SW 1271 (cell line): ENCODE measurements at places on chromosomes 1 and 21.
A peak's percentile ranks its signal among the peaks of the same experiment; 100 is the strongest.

DNA sequence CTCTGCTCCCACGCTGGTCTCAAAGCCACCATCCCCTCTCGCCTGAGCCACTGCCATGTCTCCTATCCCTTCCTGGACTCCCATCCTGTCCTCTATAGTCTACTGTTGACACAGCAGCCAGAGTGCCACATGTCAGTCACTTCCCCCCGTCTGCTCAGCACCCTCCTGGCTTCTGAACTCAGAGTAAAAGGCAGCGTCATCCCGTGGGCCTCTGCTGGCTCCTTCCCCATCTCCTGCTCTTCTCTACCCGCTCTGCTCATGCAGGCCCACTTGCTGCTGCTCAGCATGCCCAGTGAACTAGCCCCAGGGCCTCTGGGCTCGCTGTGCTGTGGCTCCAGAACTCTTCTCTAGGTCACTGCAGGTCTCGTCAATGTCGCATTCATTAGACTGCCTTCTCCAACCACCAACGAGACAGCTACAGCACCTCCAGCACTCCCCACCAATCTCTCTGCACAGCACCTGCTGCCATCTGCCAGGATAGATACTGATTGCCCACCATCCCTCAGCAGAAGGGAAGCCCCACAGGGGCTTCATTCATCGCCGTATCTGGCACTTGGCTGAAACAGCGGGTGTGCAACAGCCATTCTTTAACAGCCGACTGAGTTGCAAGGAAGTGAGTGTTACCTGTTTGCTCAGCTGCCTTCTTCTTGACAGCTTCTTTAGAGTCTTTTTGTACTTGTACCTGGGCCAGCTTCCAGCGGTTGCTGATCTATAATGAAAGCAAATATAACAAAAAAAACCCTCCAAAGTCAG lies 11.8 kb upstream of the SRM start:
- DNase-seq: no peak

- DNase-seq: no peak
These were observed 71.4 kb downstream of the PRDM16 start for GRCh38 chr1:3140437-3140836.

DNA sequence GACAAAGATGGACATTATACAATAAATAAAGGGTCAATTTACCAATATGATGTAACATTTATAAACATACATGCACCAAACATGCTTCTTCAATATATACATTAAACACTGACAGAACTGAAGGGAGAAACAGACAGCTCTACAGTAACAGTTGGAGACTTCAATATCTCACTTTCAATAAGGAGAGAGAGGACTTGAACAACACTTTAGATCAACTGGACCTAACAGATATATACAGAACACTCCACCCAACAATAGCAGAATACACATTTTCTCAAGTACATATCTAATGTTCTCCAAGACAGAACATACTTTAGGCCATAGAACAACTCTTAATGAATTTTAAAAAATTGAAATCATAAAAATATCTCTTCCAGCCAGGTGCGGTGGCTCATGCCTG lies 50.6 kb upstream of the TTC39A start:
- no peak for DNase-seq

GRCh38 chr1:35894183-35894582 lies 11.2 kb downstream of the AGO1 start:
- no peak for DNase-seq

DNA sequence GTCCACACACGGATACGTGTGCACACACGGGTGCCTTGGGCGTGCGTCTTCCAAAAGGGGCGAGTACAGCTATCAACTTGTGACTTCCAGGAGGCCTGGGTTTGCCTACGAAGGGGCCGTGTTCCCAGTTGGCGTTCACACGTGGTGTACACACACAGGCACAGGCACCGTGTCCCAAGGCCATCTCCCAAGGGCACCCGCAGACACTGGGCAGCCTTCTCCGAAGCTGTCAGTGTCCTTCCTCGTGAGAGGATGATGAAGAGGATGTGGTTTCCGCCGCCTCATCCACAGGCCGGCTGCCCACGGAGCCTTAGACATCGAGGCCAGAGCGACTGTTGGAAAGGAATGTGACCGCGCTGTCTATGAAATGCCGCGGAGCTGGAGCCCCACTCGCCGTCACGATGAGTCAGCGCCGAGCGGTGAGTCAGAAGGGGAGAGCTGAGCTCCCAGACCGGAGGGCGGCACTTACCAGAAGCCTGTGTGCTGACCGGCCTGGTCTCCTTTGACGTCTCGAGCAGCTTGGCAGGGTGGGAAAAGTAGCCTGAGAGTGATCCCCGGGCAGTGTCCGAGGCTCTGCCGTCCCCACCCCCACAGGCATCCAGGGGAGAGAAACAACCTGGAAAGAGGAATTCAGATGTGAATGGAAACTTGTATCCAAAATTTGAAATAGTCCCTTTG lies 141.4 kb upstream of the ARHGEF16 start:
- peak; percentile 93 for DNase-seq

- DNase-seq: peak; percentile 27
These were observed 884 bp downstream of the LHX4 start for GRCh38 chr1:180230791-180231505.

DNA sequence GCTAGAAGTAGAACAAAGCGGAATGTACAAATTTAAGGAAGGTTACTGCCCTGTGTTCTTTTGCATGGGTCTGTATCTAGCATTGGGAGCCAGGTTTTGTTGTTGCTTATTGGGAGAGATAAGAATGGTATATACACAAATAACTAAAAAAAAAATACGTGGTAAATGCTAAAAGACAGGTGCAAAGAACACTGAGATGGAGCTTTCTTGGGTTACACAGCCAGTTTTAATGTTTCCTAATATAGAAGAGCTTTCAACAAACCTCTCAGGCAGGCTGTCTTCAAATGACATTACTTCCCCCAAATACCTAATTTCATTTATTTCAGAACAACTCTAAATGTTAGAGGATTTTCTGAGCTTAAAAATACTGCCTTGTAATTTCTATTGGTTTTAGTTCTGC lies 1.4 kb upstream of the MDM4 start:
- DNase-seq: no peak

DNA sequence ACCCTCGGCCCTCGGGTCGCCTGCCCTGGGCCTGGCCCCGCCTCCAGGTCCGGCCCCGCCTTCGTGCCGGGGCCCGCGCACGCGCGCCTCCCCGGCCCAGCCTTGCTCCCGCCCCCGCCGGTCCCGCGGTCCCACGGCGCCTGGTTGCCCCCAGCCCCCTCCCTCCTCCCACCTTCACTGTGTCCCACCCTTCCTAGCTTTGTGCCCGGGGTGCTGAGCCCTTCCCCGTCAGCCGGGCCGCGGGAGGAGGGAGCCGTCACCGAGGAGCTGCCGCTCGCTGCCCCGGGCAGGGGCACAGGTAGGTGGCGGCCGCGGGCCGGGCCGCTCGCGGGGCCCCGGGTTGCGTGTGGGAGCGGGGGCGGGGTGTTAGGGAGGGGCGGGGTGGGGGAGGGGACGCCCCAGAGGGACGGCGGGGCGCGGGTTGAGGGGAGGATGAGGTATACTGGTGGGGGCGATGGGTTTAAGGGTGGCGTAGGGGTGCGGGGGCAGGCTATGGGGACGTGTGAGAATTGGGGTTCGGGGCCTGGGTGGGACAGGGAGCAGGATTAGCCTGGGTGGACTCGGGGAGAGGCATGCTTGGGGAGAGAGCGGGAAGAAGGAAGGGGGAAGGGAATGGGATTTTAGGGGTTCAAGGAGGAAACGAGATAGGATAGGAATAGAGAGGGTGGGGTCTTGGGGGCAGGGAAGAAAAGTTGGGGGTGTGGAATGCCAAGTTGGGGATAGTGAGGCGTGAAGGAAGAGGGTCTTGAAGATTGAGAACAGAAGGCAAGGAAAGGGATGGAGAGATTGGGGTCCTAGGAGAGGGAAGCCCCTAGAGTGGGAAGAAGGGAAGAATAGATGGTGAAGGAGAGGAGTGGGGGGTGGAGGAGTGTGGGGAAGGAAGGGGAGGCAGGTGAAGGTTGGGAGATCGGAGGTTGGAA lies at the start of gene LRRC42:
LRRC42 (plus strand) TSS at position 99 of the 920 bp plus-strand sequence. CDS start 5,650 bp downstream, outside the sequence.
- DNase-seq: peak; percentile 26

- no peak for DNase-seq
These were observed 161.7 kb downstream of the PBX1 start for GRCh38 chr1:164720440-164721227.

DNA sequence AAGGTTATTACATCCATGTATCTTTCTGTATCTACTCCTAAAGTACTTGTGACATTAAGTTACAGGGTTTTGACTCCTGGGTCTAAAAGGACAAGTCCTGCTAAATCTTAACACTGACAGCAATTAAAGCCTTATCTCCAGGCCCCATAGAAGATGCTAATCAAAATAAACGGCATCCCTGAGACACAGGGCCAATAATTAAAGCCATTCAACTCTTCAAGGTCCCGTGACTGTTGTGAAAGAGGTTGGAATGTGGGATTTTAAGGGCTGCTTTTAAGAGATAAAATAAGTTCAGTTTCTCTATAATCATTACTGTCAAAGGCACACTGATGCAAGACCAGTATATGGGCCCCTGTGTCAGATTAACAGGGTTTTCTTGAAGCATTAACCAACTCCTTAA lies 8.3 kb downstream of the DNAI4 start:
- no peak for DNase-seq

DNA sequence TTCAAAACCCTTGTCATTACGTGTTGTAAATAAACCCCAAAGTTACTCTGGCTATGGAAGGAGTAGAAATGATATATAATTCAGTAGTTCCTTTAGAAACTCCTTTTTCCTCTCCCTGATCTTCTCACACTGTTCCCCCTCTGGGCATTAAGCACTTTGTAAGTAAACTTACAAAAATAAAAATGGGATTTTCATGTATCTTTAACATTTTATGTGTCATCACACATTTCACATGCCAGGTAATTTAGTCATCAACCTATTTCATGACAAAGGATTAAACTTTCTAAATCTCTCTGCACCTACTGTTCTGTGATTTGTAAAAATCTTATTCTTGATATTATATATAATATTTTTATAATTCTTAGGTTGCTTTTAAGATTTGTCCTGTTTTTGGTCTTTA lies 176.9 kb downstream of the NEK7 start:
- DNase-seq: no peak

GRCh38 chr1:1441002-1441888 lies 5.8 kb downstream of the VWA1 start:
- DNase-seq: no peak

- DNase-seq: no peak
These were observed 24.9 kb downstream of the SUSD4 start for GRCh38 chr1:223338811-223339746.

- no peak for DNase-seq
These were observed 142.5 kb upstream of the VANGL1 start for GRCh38 chr1:115499253-115499652.

DNA sequence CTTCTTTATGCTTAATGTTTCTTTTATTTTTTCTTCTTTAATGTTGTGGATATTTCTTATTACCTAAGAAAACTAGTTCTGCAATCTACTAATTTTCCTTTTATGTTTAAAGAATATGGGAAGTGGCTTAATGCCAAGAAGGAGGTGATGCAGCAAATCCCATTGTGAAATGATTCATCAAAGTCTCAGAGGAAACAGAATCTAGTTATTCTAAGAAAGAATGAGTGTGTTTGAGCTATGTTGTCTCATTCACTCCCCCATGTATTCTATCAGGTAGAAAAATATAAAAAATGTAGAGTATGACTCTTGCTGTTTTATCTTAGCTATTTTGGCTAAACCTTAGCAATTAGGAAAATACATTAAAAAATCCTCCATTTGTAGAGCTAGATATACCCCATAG lies 659.9 kb upstream of the RGS18 start:
- DNase-seq: no peak

GRCh38 chr1:153679337-153680119 lies 1.0 kb downstream of the NPR1 start:
- DNase-seq: no peak

- DNase-seq: no peak
These were observed 301.7 kb upstream of the KAZN start for GRCh38 chr1:14296795-14297194.

DNA sequence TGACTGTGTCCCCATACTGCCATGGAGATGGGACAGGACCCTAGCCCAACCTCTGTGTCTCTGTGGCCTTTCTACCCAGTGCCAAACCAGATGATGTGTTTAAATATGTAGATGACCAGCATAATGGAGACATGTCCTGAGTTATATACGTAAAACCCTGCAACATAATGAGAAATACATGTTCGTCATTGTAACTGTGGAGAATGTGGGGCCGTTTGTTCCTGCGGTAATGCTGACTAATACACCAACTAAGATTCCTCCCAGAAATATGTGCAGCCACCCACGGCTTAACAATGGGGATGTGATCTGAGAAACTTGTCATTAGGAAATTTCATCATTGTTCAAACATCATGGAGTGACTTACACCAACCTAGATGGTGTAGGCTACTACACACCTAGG lies 71.7 kb upstream of the SIM2 start:
- no peak for DNase-seq

DNA sequence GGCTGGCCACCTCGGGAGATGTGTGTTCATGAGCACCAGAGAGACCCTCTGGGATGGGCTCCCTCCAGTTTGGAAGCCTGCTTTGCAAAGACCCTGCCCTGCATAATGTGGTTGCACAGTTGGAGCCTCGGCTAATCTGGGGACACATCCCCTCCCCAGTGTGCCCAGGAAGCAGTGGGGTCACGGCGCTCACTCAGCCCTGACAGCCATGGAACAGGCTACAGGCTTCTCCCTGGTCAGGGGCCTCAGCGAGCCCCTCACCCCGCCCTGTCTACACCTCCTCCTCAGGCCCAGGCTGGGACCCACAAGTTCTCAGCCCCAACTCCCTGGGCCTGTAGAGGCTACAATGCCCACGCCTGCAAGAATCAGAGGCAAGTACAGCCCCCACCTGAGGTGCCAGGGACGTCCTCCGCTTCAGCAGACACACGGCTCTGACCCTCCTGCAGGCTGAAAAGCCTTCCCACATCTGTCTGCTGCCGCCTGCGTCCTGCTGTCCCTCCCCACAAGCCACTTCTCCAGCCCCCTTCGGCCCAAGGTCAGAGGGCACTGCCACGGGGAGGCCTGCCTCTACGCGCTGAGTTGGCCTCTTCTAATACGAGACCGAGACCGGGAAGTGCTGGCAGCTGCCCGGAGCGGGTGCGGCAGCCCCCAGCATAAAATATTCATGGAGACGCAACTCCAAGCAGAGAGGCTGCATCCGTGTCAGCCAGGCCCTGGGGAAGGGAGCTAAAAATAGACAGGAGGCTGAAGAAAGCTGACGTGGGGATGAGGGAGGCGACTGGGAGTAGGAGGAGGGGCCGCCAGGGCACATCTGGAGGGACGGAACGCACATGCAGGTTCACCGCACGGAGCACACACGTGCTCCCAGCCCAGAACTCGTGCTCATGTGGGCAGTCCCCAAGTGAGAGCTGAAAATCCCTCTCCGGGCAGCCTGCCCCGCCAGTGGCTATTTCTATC lies 15.2 kb upstream of the GPR153 start:
- no peak for DNase-seq
